Stimulated activated CD8-positive, alpha-beta memory T cell treated with anti-CD3 and anti-CD28 coated beads, Interleukin-15, amount 100 ng/mL, for 48 hours (primary cell): ENCODE measurements at places on chromosomes 3 and 15.

- DNase-seq: no peak
Observed at GRCh38 chr3:85297291-85297690, 338.5 kb downstream of the CADM2 start.

DNA sequence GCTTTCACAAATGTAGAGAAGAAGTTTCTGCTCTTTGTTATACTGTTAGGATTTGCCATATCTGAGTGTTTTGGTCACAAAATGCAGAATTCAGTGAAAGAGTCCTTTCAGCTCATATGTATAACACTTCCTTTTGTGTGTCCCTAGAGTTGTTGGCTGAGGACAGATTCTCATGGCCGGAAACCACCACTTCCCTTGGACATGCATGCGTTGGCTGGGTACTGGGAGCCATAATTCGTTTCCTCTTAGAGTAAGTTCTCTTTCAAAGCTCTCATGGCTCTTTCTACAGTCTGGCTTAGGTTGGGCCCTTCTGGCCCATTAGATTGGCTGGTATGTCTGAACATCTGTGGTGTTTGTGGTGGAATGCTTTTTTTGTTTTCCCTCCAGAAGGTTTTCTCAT, 298.5 kb downstream of the DIPK2A start:
- no peak for DNase-seq

DNA sequence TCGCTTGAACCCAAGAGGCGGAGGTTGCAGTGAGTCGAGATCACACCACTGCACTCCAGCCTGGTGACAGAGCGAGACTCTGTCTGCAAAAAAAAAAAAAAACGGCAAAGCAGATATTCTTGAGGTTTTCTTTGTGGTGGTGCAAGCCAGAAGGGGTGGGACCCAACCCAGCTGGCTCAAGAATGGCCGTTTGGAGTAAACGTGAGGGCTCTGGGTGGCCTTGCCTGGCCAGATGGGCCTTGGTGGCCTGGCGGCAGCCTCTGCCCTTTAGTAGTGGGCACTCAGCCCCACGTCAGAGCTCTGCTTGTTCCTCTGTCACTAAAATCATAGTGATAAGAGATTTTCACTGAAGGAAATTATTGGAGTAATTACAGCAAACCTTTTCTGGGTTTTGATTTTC, 50.5 kb downstream of the ATP1B3 start:
- no peak for DNase-seq

DNA sequence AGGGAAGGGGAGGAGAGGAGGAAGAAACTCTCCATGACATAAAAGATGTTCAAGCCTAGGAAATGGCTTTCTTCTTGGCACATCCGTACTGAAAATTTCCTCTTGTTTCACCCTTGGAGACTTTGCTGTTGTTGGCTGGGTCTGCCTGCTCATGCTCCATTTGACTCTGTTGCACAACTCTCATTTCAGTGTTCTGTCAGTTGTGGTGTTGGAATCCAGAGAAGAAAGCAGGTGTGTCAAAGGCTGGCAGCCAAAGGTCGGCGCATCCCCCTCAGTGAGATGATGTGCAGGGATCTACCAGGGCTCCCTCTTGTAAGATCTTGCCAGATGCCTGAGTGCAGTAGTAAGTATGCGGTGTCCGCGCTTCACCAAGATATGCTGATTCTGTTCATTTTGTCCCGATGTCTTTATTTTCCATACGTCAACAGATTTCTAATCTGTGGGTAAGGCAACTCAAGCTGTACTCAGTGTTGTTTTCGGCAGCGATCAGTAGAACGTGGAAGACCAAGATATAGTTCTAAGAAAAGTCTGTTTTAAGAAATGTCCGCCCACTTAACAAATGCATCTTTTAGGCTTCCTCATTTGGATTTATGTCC, 265.2 kb upstream of the GOLGA6L4 start:
- DNase-seq: no peak

GRCh38 chr3:98588065-98588464, 5.3 kb downstream of the CPOX start:
- no peak for DNase-seq

GRCh38 chr15:82768414-82769054, 37.3 kb downstream of the FSD2 start:
- DNase-seq: no peak

DNA sequence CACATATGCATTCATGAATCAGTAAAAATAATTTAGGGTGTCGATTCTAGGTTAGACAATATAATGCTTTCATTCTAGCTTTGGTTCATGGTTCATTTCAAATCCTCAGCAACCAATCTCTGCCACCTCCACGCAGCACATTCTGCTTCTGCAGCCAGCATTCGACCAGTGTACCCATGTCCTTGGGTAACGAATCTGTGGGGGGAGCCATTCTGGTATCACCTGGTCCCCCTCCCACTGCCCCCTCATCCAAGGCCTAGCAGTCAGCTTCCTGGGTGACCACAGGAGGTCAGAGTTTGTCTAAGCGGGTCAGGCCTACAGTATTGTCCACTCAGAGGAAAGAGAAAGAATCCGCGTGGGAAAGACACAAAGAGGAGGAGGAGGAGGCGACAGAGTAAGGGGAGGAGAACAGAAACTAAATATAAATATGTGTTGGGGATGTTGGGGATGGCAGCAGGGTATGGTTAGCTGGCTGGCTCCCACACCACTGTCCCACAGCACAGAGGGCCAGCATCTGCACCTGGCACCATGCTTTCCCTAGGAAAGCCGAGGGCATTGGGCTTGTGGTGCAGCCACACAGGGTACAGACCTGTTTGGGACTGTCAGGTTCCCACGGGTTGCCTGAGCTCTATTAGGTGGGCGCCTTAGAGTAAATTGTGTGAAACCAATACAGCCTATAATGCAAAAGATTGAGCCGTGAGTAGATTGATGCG, 12.1 kb downstream of the PAK6 start:
- DNase-seq: no peak

- no peak for DNase-seq
Observed at GRCh38 chr3:172454180-172454579, 5.9 kb upstream of the GHSR start.

GRCh38 chr15:80749589-80749988, 29.6 kb upstream of the CEMIP start:
- DNase-seq: no peak

- DNase-seq: no peak
Observed at GRCh38 chr3:170622369-170623159, 36.7 kb upstream of the SLC7A14 start.

- no peak for DNase-seq
Observed at GRCh38 chr3:186653080-186653707, 12.6 kb upstream of the HRG start.

GRCh38 chr15:49083401-49084284, 37.4 kb upstream of the SECISBP2L start:
- no peak for DNase-seq

DNA sequence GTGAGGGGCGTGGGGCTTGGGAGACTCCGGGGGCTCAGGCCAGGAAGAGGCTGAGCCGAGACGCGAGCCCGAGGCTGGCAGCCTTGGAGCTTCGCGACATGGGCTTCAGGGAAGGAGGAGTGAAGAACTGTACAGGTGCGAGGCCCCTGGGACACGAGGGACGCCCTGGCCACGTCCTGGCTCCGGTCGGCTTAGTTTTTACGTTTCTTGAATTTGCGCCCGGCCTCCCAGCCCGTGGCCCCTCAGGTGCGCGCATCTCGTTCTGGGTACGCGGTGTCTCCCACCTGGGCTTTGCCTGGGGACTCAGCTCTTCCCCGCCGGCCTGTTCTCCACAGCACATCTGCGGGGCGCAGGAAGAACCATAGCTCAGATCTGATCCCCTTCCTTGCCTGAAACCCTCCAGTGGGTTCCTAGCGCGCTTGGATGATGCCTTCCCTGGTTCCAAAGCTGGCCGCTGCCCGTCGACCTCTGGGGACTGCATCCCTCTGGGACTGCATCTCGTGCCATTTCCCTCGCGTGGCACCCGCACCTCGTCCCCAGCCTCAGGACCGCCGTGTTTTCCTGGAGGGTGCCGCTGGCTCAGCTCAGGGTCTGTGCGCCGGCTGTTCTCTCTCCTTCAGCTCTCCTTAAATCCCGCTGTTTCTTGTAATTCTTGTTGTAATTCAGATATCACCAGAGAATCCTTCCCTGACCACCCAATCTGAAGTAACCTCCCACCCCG, 614 bp downstream of the CHCHD6 start:
- no peak for DNase-seq

DNA sequence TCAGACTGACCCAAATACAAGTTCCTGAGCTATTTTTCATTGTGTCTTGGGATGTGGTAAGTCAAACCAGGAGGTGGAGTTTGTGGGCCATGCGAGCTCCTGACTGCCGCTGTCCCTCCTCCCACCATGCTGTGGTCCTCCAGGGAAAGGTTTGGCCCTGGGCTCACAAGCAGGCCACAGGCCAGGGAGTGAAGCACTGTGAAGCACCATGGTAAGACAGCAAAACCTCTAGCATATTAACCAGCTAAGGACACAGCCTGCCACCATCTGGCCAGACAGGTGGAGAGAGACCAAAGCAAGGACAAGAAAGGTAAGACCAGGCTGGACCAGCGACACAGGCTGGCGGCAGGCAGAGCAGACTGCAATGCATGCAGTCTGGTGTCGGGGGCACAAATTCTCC, 15.3 kb downstream of the RAB43 start:
- no peak for DNase-seq
